Stimulated activated CD4-positive, alpha-beta T cell treated with anti-CD3 and anti-CD28 coated beads, Interleukin-1b, Interleukin-23, amount 100 ng/mL, for 24 hours (primary cell): ENCODE measurements at places on chromosomes 1 and 21.

- DNase-seq: no peak
These were observed 222.5 kb downstream of the RPS6KC1 start for GRCh38 chr1:213273546-213273945.

- DNase-seq: no peak
These were observed 183.3 kb downstream of the PTGER3 start for GRCh38 chr1:70864302-70864701.

- no peak for DNase-seq
These were observed 397.5 kb upstream of the PLXNA2 start for GRCh38 chr1:208641579-208642280.

DNA sequence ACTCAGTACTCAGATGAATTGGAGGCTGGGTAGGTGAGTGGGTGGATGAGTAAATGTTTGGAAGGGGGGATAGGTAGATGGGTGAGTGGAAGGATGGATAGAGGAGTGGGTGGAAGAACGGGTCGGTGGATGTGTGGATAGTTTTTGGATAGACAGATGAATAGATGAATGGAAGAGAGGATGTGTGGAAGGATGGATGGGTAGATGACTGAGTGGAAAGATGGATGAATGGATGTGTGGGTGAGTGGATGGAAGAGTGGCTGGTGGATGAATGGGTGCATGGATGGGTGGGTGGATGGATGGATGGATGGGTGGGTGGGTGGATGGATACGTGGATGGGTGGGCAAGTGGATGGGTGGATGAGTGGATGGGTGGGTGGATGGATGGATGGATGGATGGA is 3.7 kb downstream of the SLC45A1 start:
- DNase-seq: no peak

- no peak for DNase-seq
These were observed 297.0 kb downstream of the GPATCH2 start for GRCh38 chr1:217333939-217334338.

GRCh38 chr21:44785620-44786335 is 15.8 kb downstream of the UBE2G2 start:
- no peak for DNase-seq

DNA sequence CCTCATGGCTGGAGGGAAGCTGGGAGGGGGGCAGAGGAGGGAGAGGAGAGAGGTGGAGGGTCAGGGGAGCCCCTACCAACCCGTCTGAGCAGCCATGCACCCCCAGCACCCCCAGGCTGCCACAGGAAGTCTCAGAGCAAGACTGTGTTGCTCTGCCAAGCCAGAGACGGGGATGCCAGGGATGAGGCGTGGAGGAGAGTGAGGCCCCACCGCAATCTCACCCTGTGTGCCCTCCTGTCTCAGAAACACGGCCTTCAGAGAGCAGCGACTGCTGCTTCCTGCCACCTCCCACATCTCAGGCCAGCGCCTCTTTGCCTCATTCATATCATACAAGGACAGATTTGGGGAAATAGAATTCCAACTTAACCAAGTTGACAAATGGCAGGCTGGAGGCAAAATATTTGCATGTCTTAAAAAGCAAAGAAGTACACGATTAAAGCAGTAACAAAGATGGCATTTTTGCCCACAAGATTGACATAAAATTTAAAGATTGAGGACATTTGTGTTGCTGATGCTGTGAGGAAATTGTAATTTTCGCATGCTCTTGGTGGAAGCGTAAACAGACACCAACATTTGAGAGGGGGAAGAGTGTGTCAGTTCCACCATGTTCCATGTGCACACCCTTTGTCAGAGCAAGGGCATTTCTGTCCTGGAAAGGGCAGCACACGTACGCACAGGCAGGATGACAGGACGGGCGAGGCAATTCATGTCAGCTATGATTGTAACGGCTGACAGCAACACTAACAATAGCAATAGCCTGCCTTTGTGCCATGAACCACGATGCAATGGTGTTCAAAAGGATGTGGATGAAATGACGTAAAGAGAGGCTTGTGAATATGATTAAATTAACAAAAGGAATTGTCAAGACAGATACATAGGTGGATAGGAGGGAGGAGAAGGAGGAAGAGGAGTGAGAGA is 59.0 kb upstream of the BACE2 start:
- DNase-seq: no peak

- no peak for DNase-seq
These were observed 27.6 kb upstream of the SDHB start for GRCh38 chr1:17081439-17081838.

DNA sequence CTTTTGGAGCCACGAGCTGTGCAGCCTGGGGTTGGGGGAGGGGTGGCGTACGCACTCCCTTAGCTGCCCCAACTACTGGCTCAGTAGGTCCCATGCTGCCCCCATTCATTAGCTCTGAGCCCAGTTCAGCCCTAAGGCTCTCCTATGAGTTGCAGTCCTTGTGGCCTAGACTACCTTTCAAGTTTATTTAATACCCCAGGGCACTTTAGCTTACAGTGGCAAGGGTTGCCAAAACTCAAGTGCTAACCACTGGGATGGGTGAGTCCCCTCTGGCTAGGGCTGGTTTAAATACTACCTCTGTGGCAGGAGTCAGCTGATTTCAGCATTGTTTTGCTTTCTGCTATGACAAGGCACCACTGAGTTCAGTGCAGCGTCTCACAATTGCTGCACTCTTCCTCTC is 118.2 kb downstream of the ODF2L start:
- DNase-seq: no peak

- DNase-seq: no peak
These were observed 28.4 kb upstream of the NFIA start for GRCh38 chr1:61053712-61054600.

GRCh38 chr1:214446772-214447556 is 104.4 kb downstream of the PTPN14 start:
- DNase-seq: no peak

DNA sequence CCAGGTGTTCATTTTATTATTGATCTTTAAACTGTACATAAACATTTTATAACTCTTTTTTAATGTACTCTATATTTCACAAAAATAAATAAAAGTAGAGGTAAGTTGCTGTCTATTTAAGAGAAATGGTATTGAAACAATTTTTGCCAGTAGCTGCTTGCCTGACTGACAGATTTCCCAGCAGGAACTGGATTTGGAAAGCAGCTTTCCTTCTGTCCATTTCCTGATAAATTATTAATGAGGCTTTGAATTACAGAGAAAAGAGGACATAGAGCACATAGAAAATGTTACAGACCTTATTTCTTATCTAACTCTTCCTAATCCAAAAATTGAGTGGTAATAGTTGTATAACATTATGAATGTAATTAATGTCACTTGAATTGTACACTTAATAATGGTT is 79.7 kb upstream of the BCL10 start:
- DNase-seq: no peak

DNA sequence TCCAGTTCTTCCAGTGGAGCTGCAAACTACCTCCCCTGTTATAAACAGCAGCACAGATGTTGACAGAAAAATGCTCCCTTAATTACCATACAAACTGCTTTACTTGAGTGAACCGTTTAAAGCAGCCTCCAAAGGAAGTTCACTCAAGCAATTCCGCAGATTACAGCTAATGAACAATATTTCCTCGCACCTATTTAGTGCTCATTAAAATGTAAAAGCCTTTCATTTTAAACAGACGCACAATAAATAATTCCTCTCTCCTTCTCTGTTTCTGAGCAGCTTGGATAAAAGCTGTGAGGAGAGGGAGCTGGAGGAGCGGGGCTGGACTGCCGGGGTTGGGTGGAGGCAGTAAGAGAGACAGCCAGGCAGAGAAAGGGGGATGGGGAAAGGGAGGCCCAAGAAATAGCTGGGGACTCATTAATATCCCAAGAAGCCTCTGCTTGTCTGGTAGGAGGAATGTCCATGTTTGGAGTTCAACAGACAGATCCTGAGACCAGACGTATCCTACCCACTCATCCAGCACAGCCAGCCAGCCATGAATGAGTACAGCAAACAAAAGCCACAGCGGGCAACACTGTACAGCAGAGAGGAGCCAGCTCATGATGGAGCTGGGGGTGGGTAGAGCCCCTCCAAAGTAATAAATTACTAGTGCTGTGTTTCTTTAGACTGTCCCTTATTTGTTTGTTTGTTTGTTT is 227.7 kb downstream of the GPATCH2 start:
- no peak for DNase-seq

DNA sequence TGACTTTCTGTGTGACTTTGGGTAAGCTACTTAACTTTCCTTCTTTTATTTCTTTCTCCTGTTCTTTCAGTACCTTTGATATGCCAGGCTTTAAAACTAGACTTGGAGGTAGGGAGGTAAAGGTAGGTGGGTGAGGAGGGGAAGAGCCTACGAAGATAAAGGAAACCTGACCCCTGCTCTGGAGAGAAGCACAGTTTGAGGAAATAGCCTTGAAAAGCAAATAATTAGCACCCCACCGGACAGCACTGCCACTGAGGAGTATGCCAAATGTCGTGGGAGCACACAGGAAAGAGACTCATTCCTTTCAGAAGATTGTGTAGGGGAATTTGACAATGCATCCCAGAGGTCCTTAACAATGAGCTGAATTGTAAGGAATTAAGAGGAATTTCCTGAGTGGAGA is 65.2 kb upstream of the SPAG17 start:
- no peak for DNase-seq

- no peak for DNase-seq
These were observed 62.2 kb upstream of the GRIK3 start for GRCh38 chr1:37096523-37096922.

GRCh38 chr1:65002508-65003315 is 36.4 kb upstream of the JAK1 start:
- DNase-seq: peak; percentile 33

DNA sequence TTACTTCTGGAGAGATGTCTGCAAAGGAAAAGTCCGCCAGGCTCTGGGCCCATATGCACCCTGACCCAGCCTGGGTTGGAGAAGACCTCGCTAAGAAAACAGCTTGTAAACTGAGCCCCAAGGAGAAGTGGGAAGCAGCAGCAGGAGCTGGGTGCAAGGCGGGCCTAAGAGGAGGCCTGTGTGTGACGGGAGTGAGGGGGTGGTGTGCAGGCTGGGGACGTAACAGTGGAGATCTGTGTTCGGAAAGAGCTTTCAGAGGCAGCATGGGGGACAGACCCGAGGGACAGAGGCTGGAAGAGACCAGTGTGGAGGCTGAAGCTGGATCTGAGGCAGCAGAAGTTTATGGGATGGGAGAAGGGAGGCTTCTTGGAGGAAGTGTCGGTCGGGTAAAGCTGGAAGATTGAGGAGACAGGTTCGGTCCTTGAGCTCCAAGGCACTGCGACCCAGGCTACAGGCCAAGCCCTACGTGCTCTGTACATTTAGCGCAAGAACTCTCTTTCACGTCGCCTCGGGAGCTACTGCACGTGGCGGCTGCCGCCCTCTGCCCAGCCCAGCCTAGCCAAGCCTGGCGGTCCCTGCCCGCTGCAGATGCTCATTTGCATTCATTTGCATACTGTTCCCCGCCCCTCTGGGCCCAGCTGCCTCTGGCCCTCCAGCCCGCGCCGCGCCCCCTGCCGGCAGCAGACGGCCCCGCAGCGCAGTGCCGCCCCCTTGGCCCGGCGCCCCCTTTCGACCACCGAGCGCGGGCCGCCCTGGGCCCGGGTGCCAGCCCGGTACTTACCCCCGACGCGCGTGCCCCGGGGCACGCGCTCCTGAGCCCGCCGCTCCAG is 6.3 kb downstream of the HPCA start:
- no peak for DNase-seq

- no peak for DNase-seq
These were observed 24.5 kb downstream of the NEK2 start for GRCh38 chr1:211650904-211651303.

GRCh38 chr1:8390707-8391106 is 72.8 kb downstream of the SLC45A1 start:
- no peak for DNase-seq

GRCh38 chr1:106677721-106678120 is 378.8 kb upstream of the PRMT6 start:
- DNase-seq: no peak

DNA sequence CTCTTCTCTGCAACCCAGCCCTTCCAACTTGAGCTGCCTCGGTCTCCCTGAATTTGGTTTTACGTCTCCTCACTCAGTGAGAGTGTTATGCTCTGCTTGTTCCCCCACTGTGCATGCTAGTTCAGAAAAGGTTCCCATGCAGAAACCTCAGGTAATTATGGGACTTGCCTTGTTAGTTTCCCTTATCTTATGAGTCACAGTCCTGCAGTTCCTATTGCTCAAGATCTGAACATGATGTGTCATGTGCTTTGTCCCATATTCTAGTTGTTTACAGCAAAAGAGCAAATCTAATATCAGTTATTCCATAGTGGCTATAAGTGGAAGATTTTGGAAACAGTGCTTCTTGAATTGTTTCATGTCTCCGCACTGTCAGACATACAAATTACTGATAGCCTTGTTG is 74.4 kb downstream of the DUSP10 start:
- DNase-seq: no peak

DNA sequence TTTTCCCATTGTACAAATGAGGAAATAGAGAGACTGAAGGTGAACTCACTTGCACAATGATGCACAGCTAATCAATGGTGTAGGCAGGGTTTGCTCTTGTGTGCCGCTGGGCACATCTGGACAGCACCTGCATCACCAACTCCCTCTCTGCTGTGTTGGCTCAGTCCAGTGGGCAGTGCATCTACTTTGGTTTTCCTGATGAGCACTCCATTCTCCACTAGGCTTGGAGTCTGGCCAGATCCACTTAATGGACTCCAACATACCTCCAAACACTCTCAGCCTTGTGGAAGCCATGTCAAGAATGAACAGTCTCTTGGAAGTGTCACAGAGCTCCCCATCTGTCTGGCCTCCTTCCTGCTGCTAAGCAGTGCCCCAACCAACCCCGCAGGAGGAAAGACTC is 152.2 kb downstream of the HIVEP3 start:
- no peak for DNase-seq

GRCh38 chr1:203567596-203567995 is 59.0 kb upstream of the ATP2B4 start:
- DNase-seq: no peak

DNA sequence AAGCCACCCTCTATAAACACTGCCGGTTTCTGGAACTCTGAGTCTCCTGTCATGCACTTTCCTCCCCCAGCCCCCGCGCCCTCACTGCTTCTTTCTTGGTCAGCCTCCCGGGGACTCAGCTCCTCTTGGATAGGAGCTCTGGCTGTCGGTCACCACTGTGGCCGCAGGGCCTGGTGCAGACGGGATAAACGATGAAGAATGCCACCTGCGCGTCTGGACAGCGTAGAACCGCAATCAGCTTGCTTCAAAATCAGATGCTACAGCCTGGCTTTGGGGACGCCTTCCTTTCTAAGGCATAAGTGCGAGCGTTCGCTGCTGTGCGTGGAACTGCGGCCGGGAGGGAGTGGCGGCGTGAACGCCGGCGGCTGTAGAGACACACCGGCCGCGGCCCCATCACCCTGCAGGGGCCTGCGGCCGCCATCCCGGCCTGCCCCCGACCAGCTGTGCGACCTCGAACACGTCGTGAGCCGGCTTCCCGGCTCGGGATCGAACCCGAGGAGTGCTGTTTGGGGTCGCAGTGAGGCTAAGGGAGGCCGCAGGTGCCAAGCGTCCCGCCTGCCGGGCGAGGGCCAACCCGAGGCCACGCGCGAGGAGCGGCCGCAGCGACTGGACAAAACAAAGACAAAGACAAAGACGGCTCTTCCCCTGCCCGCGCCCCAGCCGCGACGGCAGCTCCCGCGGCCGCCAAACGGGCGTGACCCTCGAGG is 688 bp downstream of the PTTG1IP start:
- DNase-seq: no peak

- DNase-seq: no peak
These were observed 15.0 kb downstream of the COL6A1 start for GRCh38 chr21:45996311-45997204.
